ENCODE measurements at places on chromosomes 5 and 9.

DNA sequence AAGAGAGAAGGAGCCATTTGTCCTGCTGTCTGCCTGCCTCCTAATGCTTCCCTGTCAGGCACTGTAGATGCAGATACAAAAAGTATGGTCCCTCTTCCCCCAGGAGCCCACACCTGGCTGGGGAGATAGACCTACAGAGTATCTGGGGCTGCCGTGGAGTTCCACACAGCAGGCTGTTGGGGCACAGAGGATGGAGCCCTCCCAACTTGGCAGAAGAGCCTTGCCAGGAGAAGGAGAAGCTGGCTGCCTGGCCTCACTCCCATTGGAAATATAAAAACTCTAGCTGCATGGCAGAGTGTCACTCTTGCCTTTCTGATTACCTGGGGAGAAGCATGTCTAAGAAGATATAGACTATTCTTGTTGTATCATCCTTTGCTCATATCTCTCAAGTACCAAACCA, 160.4 kb downstream of the FSTL4 start:
- DNase-seq: no peak

- no peak for DNase-seq
Observed at GRCh38 chr5:119341452-119342349, 14.1 kb upstream of the TNFAIP8 start.

DNA sequence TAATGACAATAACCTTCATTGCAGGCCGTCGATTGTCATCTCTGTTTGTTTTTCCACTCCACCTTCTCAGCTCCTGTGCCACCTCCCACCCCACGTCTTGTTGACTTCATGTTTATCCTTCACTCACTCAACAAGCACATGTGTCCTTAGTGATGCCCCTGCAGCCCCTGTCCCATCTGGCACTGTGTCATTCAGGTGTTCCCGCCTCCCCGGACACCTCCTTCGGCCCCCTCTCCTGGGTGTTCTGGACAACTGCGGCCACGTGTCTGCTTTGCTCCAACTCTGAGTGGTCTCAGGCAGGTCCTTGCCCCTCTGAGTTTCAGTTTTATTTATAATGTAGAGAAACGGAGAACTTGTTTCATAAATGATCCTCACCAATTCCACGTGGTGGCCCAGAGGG, 91.0 kb upstream of the COL5A1 start:
- DNase-seq: no peak

GRCh38 chr5:136620016-136620419, 254.7 kb upstream of the TRPC7 start:
- DNase-seq: peak; percentile 46

DNA sequence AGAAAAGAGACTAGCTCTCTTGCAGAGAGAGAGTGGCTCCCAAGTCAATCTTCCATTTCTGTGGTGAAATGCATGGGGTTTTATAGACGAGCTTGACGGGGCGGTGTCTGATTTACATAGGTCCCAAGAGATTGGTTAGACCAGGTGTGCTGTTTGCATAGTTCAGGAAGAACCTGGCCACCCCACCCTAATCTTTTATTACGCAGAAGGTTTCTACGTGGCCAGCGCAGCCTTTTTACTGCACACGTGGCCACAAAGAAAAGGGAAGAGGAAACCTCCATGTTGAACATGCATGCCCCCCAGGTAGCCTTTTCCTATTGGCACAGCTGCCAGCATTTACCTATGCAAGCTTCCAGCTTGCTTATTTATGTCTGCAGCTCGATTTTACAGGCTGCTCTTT, 92.1 kb downstream of the CAVIN4 start:
- no peak for DNase-seq

GRCh38 chr5:159497221-159497620, 166.9 kb upstream of the IL12B start:
- no peak for DNase-seq

DNA sequence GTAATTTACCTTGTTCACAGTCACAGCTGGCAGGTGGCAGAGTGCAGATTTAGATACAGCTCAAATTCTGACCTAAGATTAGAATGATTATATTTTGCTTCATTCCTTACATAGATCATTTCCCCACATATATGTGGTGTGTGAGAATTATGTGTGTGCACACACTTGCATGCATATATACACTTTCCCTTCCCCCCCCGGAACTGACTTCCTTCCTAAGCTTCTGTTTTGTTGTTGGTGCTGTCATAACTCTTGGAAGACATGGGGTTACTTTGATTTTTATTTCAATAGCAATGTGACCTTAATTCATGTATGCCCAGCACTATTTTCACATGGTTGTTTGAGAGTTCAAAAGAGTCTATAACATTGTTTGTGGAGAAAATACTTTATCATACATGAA, 112.8 kb downstream of the CMYA5 start:
- no peak for DNase-seq

- no peak for DNase-seq
Observed at GRCh38 chr5:138339091-138339456, 1.0 kb downstream of the FAM53C start.

DNA sequence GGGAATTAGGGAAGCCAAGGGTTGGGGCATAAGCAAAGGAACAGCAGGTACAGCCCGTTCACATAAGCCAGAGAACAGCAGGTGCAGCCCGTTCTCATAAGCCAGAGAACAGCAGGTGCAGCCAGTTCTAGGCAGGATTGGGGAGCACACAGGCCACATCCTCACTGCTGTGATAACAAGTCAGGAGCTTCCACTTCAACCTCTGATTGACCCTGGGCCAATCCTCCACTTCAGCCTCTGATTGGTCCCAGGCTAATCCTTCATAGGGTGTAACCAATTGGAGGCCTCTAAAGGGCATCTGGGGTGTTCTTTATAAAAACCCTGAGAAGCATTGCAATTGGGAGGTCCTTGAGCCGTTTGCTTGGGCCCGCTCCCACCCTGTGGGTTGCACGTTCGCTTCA, 27.5 kb downstream of the CEL start:
- no peak for DNase-seq

- peak; percentile 99 for DNase-seq
Observed at GRCh38 chr5:150789943-150790611, 11.5 kb downstream of the SMIM3 start.

- DNase-seq: no peak
Observed at GRCh38 chr5:8033261-8033660, 164.3 kb downstream of the MTRR start.

DNA sequence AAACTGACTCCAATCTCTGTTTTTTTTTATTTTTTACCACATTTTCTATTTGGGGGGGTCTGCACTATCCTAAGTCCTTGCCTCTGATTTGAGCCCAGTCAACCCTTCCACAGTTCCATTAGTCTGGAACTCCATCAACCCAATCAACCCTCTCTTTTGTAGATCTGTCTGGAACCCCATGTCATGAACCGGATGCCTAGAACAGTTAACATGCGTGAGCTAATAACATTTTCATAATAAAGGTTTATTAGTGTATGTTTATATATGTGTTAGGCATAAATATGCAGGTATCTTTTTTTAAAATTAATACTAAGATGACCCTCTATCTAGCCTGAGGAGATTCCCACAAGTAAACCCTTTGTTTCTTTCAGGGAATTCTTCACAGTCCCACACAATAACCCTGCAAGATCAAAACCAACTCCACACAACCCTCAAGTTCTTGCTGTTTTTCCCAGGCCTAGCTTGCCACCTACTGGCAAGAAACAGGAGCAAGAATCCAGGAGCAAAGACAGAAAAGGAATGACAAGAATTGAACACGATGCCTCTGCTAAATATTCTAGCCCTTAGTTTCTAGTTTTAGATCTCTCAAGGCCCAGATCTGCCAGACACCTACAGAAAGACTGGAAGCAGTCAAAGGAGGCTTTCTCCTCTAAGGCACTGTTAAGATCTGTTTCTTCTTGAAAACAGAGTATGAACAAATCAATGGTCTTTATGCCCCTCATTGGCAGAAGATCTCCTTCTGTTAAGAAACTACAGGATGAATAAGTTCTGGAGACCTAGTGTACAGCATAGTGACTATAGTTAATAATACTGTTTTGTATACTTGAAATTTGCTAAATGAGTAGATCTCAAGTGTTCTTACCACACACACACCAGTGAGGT, 100.4 kb downstream of the TRIM36 start:
- peak; percentile 35 for DNase-seq

DNA sequence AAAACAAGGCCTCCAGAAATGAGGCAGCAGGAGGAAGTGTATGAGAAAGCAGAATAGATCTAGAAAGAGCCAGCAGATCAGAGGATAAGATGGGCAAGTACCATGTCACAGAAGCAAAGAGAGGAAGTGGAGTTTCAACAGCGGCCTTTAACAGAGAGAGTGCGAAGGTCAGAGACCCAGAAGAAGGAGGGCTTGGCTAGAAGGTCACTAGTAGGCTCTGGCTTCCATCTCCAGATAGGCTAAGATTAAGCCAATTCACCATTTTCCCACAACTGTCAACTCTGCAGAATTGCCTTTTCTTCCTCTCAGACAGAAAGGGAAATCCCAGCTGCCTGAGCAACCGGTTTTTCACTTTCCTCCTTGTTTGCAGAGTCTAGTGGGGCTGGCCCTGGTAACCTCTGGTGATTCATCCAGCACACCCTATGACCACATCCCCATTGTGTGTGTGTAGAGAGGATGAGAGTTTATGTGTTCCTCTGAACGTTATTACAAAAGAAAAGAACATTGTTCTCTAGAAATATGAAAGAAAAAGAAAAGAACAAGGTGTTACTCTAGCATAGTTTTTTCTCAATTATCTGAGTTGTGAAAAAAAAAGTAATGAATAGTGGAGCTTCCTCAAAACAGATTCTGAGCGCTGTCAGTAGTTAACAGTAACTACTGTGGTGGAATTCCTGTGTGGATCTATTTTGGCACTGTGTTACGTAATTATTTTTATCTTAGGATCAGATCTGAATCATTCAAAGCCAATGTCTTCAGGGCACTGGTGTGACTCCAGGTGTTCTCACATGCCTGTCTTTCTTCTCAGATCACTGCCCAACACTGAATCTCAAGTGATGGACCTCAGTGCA, 220.4 kb downstream of the ARRDC3 start:
- peak; percentile 90 for DNase-seq

- no peak for DNase-seq
Observed at GRCh38 chr9:38288502-38288901, 104.0 kb upstream of the ALDH1B1 start.

GRCh38 chr5:119339965-119340364, 15.9 kb upstream of the TNFAIP8 start:
- no peak for DNase-seq

DNA sequence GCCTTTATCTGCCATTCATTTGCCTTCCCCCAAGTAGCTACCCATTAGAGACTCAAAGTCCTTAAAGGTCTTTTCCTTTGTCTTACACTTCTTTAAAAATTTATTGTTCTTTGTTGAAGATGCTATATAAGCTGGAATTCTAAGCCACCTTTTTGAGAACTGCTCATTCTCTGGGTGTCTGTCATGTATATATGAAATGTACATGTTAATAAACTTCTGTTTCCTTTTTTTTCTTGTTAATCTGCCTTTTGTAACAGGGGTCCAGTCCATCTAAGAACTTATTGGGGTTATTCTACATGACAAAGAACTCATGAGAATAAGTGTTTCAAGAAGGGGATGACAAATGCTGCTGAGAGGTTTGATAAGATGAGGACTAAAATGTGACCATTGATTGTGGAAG, 41.5 kb downstream of the PCDHAC2 start:
- no peak for DNase-seq

GRCh38 chr5:87020099-87020934, 247.4 kb upstream of the RASA1 start:
- no peak for DNase-seq

DNA sequence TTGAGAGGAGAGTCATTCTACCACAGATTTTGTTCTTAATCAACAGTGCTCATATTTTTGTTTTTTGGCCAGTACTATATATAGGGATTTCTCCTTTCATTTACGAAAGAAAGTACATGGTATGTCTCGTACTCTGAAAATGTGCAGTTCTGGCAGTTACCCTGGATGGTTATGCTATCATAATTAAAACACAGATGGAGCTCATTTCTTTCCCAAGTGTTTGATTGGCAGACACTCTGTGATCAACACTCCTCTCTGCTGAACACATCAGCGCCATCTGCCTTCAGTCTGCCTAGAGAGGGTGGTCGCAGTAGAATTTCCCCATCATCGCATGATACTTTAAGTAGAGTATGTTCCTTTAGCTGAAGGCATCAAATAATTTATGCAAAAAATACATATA, 64.5 kb downstream of the PAM start:
- DNase-seq: no peak

Measured in non-pigmented ciliary epithelial cell (primary cell).